Bronchial epithelial cell (primary cell): ENCODE measurements at places on chromosomes 2 and 18.
A peak's percentile ranks its signal among the peaks of the same experiment; 100 is the strongest.

DNA sequence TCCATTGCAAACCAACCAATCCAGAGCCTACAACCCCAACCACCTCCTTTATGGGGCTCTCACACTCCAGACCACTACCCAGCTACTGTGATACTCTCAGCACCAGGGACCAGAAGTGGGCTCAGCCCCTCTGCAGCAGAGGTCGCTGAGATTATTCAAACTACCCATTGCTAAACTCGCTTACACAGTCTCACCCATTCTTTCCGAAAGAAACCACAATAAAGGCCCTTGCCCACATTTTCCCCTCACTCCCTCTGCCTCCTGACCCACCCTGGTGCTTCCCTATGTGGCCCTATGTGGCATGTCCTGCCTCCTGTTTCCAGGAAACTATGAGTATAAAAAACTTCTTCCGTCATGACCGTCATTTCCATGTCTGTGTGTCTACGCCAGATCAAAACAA is 10.7 kb downstream of the TEX51 start:
- DNase-seq: no peak

- no peak for DNase-seq
These were observed 215.9 kb downstream of the SOX11 start for GRCh38 chr2:5908071-5908470.

GRCh38 chr2:60095202-60095815 is 458.1 kb downstream of the BCL11A start:
- DNase-seq: no peak

DNA sequence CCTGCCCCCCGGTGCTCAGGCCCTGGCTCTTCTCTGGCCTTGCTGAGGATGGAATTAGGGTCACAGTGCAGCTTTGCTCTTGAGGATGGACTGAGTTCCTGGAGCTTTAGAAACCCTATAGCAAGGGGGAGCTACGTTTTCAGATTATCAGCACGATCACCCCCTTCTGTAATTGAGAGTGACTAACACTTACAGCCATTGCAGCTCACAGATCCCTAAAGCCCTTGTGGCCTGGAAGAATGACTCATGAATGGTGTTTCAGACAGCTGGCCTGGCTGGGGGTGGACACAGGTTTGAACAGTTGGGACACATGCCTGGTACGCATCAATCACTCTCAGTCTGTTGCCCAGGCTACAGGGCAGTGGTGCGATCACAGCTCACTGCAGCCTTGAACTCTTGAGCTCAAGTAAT is 79.7 kb upstream of the IGFBP5 start:
- peak; percentile 80 for DNase-seq
